CD4-positive, alpha-beta T cell treated with Interleukin-6 for 4 hours (primary cell): ENCODE measurements at places on chromosomes 2 and 18.

GRCh38 chr2:174336501-174337336, 2.0 kb downstream of the SP9 start:
- peak; percentile 55 for DNase-seq

GRCh38 chr2:140362361-140362760, 1582.2 kb upstream of the NXPH2 start:
- no peak for DNase-seq

DNA sequence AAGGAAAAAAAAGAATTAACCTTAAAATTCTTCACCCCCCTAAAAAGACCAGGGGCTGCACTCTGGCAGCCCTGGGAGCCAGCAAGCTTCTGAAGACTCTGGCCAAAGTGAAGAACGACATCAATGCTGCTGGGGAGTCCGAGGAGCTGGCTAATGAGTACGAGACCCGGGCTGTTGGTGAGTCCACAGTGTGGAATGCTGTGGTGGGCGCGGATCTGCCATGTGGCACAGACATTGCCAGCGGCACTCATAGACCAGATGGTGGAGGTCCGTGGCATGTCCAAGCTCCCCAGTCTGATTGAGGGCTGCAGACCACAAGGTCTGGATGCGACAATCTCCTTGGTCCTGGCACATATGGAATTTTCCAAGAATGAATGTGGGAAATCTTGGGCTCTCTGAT, 47.4 kb downstream of the TRPM8 start:
- no peak for DNase-seq

DNA sequence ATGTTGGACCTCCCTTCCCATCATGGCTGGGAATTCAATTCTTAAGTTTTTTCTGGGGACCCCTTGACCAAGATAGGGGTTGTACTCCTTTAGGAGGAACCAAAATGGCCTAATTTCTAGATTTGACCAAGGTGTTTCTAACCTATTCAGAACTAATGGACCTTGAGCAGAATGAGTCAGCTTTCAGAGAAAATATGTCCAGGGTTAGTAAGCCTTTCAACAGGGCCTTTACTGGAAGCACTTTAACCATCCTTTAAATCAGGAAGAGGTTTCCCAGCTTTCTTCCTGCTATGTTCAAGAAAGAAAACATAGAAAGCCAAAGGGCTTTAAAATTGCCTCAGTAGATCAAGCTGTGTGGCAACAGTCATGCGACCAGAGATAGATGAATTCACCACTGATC, 1184.9 kb upstream of the ACVR2A start:
- DNase-seq = no peak

- no peak for DNase-seq
Measured at GRCh38 chr18:13456736-13457271, 238.2 kb downstream of the LDLRAD4 start.

DNA sequence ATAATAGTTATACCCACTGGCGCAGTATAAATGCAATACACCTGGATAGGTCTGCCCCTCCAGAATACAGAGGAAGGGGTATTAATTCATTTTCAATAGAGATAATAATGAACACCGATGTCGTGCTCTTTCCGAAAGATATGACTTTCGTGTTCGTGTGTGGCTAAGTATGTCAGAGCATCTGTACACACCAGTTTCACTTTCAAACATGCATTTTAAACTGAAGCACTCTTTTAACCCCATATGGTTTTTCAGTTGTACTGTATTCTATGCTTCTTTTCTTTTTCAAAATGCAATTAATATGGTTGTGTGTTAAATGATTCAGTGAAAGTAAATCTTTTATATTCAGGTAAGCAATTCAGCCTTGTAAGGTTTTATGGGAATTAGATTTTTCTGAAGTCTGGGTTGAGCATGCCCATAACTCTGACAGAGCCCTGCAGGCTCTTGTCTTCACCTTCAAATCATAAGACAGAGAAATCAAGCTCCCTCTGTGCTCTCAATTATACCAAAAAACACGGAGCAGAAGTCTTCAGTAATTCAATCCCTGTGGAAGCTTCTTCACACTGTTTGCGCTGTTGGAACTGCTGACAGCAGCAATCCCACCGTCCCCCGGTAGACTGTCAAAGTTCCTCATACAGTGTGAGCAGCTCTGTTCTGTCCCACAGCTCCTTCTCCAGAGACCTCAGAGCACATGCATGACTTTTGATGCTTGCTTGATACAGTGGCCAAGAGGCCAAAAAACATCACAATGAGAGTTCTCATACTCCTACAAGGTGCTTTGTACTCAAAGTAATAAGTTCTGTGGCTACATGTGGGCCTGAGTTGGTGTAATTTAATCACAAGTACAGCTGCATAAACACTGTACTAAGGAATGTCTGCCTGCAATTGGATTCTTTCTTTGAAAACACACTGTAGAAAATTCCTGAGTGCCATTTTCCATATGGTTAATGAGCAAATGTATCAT, 186.8 kb downstream of the ZNF521 start:
- no peak for DNase-seq
